Jurkat, Clone E6-1 (cell line): ENCODE measurements at places on chromosomes 7 and 10.

GRCh38 chr10:42987575-42987974, 89.3 kb upstream of the RET start:
- DNase-seq: no peak

DNA sequence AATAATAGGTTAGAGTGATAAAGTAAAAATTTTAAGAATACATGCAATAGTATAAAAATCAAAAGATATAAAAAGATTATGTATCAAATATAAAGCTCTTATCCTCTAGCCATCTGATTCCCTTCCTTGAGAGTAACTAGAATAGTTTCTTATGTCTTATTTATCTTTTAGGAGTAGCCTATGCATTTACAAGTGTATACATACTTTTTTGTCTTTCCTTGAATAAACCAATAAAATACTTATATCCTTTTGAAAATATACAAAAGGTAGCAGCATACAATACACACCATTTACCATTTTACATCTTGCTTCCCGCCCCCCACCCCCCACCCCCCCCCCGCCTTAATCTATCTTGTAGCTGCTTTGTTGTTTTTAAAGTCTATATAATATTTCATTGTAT, 31.4 kb downstream of the AHCYL2 start:
- no peak for DNase-seq

DNA sequence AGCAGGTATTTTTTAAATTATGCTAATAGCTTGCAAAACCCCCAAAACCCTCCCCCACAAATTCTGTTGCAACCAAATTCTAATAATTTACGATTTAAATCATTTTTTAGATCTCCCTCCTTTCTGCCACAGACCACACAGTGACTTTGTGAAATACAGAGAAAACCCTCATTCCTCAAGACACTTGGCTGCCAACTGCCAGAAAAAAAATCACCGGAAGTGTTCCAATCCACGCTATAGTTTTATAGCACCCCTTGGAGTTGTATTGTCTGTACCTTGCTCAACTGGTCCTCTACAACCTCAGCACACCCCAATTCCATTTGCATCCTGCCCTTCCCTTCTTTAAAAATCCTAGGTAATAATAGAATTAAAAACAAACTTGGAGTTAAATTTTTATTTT, 560.1 kb downstream of the PARD3 start:
- DNase-seq: no peak

- DNase-seq: no peak
Observed at GRCh38 chr10:130877126-130877525, 434.4 kb downstream of the TCERG1L start.

GRCh38 chr7:53340220-53340619, 304.8 kb downstream of the POM121L12 start:
- DNase-seq: no peak
